ENCODE measurements at places on chromosomes 12 and 14.

GRCh38 chr14:56617084-56617483, 37.5 kb downstream of the TMEM260 start:
- DNase-seq, result no peak

- no peak for DNase-seq
Measured at GRCh38 chr12:130953771-130954543, at the start of gene ADGRD1. Gene ADGRD1, plus strand, starts transcription at chr12:130953907. Its CDS starts 559 bp downstream, at chr12:130954466.

DNA sequence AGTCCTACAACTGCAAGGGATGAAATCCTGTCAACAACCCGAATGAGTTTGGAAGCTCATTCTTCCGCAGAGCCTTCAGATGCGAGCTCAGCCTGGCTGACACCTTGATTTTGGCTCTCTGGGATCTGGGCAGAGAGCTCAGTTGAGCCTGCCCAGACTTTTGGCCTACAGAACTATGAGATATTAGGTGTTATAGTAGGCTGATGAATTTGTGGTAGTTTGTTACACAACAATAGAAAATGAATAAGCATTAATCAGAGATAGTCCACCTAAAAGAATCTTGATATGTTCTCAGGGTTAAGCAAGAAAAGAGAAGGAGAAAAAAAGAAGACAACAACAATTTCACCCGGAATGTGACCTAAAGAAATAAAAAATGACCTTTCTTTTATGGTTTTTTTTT, 30.4 kb upstream of the GZMB start:
- DNase-seq, result no peak

DNA sequence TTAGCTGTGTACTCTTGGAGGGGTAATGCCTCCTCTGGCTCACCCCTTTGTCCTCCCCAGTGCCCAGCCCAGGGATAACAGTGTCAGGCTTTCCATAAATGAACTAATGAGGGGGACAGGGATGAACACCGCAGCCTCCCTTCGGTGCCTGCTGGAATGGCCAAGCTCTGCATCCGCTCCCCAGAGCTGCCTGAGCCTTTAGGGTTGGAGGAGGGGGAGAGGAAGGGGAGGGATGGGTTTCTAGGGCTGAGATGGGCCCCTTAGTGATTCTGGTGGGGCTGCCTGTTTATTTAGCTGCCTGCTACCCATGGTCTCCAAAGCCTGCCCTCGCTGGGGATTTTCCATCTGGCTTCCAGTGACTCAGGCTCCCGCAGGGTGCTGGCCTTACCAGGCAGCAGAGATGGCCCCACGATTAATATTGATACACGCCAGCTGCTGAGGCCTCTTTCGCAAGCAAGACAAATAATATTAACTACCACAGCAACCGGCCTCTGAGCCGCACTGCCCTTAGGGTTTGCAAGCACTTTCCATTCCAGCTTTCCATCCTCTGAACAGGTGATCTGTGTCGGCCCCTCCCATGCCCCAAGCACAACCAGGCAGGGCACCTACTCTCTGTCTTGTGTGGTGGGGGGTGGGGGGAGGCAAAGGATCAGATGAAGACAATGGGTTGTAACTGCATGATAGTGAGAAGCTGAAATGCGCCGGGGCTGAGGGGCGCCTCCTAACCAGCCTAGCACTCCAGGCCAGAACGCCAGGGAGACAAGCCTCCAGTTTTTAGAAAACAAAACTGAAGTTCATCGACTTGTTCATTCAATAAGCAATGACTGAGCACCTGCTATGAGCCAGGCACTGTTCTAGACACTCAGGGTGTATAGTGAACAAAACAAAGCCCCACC, 56.7 kb downstream of the C14orf132 start:
- DNase-seq, result no peak

DNA sequence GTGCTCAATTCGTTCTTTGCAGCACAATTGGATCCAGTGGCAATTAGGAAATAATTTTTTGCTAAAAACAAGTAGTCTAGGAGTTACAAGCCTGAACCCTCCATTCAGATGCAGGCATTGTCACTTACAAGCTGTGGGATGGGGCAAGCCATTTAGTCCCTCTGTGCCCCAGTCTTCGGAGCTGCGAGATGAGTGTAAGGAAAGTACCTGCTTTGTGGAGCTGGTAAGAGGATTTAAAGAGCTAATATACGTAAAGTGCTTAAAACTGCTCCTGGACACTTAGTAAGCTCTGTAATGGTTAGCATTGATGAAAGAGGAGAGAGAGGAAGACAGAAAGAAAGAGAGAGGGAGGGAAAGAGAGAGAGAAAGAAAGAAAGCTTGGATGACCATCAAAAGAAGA, 112.5 kb downstream of the LGMN start:
- no peak for DNase-seq

GRCh38 chr14:23430723-23431085, 4.8 kb downstream of the MYH7 start:
- DNase-seq, result no peak

- DNase-seq, result no peak
Measured at GRCh38 chr14:80005561-80005960, 205.7 kb downstream of the DIO2 start.

GRCh38 chr12:131152587-131152986, 198.9 kb downstream of the ADGRD1 start:
- no peak for DNase-seq

DNA sequence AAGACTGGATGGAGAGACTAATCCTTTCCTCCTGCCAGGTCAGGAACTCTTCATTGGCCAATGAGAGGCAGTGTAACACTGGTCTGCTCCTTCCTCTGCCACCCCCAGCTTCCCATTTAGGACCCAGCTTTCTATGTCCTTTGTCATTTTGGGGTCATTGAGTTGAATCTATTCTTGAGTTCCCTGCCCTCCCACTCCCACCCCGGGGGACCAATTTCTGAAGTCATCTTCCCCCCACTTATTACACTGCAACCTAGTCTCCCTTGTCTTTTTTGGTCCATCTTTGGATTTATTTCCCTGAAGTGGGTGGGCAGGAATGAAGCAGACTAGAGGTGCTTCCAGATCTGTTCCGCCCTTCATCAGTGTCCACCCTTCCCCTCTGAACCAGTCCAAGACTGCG, 7.6 kb upstream of the ITGA5 start:
- DNase-seq, result no peak

GRCh38 chr12:25266497-25266896, 15.8 kb upstream of the KRAS start:
- no peak for DNase-seq

DNA sequence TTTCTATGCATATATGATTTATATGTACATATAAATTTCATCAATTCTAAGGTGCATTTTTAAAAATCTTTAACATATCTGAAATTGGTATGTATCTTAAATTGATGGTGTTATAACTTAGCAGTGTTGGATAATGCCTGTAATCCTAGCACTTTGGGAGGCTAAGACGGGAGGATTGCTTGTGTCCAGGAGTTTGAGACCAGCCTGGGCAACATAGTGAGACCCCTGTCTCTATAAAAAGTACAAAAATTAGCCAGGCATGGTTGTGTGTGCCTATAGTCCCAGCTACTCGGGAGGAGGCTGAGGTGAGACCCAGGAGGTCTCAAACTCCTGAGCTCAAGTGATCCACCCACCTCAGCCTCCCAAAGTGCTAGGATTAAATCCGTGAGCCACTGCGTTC, 6.5 kb upstream of the GALNT6 start:
- DNase-seq, result no peak

Measured in activated CD4-positive, alpha-beta T cell treated with anti-CD3 and anti-CD28 coated beads, Interleukin-2, amount 50 U/mL, for 16 hours (primary cell).